ENCODE measurements at places on chromosomes 16 and 17. TPM values are rescaled to one million over a fixed set of nuclear protein-coding genes. Genes with fewer than 3 reads are reported as not detected.

Gene SKAP1
- total RNA-seq, result 1.1 TPM

DNA sequence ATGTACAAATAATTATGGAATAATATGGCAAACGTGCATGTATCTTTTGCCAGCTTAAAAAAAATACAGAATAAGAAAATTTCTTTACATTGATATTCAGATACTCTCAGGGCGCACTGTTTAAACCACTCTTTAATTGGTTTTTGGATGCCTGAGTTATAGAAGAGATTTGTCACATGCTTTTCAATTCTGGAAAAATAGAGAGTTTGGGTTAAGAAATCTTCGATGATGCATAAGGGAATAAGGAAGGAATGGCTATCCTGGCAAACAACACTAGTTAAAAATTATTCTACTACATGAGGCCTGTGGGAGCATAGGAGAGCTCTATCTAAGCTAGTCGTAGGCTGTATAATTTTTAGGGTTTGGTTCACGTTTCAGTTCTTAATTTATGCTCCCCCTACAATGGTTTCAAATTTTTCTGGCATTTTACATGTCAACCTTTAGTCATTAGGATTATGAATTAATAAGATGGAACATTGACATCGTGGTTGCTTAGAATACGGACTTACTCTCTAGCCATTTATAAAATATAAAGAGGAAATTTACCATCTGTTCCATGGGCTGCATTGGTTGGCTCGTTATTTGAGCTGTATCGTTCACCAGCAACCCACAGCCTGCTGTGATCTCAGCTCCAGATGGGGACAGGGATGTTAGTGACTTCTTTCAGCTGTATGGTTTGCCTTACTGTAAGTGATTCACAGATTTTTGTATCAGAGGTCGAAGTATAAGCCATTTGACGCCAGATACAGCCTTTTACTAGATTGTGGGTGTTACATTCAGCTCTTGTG is 15.9 kb downstream of the NARF start:
- no peak for DNase-seq

DNA sequence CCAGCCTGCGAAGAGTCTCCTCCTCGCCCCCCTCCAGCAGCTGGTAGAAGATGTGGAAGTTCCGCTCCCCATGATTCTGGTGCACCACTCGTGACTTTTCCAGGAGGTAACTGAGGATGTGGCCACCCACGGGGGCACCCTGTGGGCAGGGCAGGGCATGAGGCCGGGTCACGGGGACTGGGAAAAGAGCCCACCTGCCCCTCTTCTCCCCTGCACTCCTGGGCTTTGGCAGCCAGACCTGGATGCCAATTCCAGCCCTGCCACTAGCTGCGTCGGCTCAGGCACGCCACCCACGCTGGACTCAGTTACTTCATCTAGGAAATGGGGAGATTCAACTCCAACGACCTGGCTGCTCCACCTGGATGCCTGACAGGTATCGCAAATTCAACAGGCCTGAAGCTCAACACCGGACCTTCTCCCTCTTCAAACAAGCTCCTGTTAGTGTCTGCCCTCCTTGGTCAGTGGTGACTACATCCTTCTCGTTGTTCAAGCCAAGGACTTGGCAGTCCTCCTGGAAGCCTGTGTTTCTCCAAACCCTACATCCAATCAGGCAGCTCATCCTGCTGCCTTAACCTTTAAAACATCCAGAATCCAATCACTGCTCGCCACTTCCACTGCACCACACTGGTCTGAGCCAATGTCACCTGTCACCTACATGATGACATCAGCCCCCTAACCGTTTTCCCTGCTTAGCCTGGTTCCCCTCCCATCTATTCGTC is 11.6 kb downstream of the MYO1C start:
- no peak for DNase-seq

- no peak for DNase-seq
These were observed 14.2 kb upstream of the CACNG4 start for GRCh38 chr17:66950325-66950724.

Measured in mesenteric fat pad (tissue), 1 donor.